Omental fat pad (tissue), 4 donors: ENCODE measurements at places on chromosomes 6 and 20. TPM values are rescaled to one million over a fixed set of nuclear protein-coding genes. Genes with fewer than 3 reads are reported as not detected.

GRCh38 chr6:72820153-72820552, 198.3 kb downstream of the KCNQ5 start:
- no peak for DNase-seq

- no peak for DNase-seq
Measured at GRCh38 chr6:157554747-157555146, 173.8 kb downstream of the ZDHHC14 start.

Gene GSTA2
- not detected for total RNA-seq

Gene DNAH8
- not detected for total RNA-seq

DNA sequence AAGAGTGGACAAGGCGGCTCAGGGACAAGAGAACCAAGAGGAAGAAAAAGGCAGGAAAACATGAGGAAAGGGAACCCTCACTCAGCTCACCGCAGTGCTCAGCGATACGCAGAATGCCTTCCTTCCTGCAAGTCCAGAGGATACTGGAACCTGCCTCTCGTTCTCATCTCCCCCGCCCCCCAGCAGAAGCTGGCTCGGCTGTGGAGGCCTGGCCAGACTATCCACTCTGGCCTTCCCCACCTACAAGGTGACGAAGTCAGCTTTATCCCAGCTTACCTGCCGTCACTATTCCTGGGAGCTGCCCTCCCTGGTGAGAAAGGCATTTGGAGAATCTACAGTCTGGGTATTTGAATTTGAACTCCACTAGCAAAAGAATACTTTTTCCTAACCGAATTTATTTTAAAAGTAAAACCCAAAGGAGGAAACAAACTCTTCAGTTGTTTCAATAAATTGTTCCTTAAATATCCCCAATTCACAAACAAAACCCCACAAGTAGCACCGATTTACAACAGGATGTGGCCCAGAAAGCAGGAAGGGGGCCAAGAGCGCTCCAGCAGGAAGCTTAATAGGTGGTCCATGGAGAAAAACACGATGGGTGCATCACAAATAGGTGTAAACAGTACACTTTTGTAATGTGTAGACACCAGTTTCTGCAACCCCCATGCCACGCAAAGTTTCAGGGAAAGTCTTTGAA, 2.1 kb upstream of the DIDO1 start:
- DNase-seq: no peak

- DNase-seq: no peak
Measured at GRCh38 chr6:14767226-14767625, 478.6 kb upstream of the JARID2 start.
